ENCODE measurements at places on chromosomes 2 and 18.

DNA sequence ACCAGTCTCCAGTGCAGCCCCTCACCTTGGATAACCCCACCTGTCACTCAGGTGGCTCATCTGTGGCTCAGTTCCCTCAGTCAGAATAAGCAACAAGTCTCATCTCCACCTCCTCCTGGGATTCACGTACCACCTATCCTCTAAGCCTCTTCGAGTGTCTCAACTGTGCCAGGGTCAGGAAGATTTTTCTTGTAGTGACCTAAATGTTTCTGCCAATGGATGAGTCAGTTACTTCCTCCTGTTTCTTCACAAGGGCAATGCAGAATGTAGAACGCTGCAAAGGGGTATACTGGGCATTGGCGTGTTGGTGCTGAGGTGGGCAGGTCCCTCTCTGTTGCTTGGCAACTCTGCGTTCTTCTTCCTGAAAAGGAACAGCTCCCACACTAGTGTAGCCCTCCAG is 213.3 kb upstream of the CXCR4 start:
- DNase-seq, result no peak

- no peak for DNase-seq
These were observed 53.4 kb upstream of the STK17B start for GRCh38 chr2:196224756-196225155.

- DNase-seq, result no peak
These were observed 51.6 kb downstream of the DOCK10 start for GRCh38 chr2:224990710-224991109.

- DNase-seq, result no peak
These were observed 32.8 kb upstream of the B3GNT7 start for GRCh38 chr2:231362555-231363184.

DNA sequence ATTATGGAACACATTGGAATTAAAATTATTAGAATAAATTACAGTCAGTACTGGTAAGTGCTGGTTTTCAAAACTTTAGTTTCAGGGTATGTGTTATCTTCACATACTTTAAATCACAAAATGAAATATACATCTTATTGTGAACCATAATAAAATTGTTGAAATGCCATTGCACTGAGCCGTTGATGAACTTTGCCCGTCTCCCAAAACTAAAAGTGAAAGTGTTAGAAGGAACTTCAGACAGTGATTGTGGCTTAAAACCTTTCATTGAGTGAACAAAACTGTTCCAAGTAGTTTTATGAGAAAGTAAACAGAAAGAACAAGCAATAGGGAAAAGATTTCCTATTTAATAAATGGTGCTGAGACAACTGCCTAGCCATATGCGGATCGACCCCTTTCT is 811.6 kb downstream of the PLCL1 start:
- DNase-seq, result no peak

DNA sequence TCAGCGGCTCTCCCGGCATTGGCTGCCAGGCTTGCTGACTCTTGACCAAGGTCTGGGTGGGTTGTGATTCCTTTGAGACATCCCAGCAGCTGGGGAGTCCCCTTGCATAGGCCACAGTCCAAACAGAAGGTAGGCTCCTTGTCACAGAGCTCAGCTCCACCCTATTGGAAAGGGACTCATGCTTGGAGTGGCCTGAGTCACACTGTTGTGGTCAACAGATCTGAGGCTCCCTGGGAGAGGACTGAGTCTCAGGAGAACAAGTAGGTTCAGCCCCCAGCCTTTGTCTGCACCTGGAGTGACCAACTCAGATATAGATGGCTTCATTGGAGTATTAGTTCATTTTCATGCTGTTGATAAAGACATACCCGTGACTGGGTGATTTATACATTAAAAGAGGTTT is 32.1 kb upstream of the SH3BP4 start:
- no peak for DNase-seq
